ENCODE measurements at places on chromosomes 3 and 15. TPM values are rescaled to one million over a fixed set of nuclear protein-coding genes. Genes with fewer than 3 reads are reported as not detected.

Gene TM4SF18
- total RNA-seq = not detected

- DNase-seq = no peak
Observed at GRCh38 chr15:62618846-62619504, 423.6 kb upstream of the TPM1 start.

DNA sequence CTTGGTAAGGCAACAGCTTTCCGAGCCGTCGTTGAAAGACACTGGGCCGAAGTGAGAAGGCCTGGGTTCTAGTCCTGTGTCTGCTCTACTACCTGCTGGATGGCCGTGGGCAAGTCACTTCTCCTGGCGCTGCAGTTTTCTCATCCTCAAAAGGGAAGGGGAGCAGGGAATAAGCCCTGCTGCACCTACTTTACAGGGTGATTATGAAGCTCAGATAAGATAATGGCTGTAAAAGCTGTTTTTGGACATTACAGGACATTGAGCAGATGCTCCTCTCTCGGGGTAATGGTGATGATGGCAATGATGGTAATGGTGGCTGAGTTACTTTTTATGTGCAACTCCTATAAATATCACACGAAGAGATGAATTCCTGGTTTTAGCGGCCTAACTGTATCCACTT, 152.6 kb downstream of the FAM43A start:
- no peak for DNase-seq

DNA sequence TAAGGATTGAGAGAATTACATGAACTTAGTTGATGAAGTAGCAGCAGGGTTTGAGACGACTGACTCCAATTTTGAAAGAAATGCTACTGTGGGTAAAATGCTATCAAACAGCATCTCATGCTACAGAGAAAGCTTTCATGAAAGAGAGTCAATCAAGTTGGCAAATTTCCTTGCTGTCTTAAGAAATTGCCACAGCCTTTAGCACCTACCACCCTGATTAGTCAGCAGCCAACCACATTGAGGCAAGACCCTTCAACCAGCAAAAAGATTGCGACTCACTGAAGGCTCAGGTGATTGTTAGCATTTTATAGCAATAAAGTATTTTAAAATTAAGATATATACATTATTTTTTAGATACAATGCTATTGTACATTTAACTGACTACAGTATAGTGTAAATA, 80.9 kb downstream of the RAP2B start:
- peak; percentile 47 for DNase-seq

Gene FHIT
- 1.6 TPM for total RNA-seq

Gene CEMIP
- 2.9 TPM for total RNA-seq

DNA sequence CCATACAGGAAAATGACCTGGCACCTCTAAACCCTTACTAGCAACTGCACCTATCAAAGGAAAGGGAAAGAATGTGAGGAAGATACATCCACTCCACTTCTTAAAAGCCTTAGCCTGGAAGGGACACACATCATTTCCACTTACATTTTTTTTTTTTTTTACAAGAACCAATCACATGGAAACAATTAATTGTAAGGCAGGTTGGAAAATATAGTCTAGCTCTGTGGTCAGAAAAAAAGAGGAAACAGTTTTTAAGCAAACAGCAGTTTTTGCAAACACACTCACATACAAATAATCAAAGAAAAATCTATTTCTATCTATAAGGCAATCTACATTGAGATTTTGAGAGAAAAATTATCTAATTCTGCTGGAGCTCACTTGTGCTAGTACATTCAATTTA, 98.9 kb upstream of the SPRED1 start:
- no peak for DNase-seq

Gene EPHB3
- 16.8 TPM for total RNA-seq

- no peak for DNase-seq
Observed at GRCh38 chr3:29412110-29412509, 131.2 kb downstream of the RBMS3 start.

DNA sequence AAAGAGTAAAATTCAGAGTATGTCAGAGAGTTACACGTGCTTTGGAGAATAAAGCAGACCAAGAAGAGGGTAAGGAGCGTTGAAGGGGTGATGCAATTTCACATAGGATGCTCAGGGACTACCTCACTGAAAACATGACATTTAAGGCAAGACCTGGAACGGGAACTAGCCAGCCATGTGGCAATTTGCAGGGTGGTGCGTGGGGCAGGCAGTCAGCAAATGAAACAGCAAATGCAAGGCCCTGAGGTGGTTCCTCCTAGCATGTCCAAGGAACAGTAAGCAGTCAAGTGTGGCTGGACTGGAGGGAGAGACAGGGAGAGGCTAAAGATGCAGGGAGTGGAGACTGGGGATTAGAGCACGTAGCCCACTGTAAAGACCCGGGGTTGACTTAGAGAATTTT, 146.1 kb upstream of the LPP start:
- DNase-seq = no peak

Gene TMEM45A
- 6.5 TPM for total RNA-seq

DNA sequence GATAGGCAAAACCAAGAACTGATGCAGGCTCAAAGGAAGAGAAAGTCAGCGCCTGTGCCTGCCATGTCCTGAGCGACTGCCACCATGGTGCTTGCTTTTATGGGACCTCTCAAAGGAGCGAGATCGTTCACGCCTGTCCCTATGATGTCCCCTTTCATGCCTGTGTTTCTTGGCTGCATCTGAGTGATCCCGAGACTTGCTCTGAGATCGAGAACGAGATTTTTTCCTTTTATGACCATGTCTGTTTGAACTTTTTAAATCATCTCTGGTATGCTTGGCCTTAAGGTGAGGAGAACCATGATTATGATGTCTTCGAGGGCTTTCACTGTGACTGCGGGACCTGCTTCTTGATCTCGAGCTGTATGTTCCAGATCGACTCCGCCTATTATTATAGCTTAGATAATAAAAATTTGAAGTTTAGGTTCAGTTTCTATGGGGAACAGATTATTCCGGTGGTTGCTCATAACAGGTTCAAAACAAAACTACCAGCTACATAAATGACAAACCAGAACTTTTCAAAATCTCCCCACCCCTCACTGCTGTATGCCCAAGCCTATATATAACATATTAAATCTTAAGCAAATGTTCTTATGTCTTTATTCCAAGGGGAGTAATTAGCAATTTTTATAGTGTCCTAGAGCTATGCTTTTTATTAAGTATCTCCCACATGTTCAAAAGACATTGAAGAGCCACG, 11.6 kb downstream of the CCNL1 start:
- DNase-seq = no peak

- peak; percentile 48 for DNase-seq
Observed at GRCh38 chr3:82080261-82080660, 318.8 kb upstream of the GBE1 start.

DNA sequence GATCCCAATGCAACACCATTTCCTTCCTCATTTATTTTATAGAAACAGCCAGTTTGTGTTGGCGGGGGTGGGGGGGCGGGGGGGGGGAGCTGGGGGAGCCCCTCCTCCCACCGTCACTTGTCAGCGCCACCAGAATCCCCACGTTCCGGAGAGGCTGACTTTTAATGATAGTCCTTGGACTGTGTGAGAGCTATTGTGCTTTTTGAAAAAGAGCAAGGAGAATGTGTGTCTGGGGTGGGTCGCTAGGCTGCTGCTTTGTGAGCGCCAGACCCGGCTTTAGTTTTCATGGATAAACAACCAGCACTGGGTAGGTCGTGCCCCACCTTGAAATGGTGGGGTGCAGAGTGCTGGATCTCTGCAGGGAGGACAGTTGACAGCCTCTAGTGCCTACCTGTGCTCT, 135.0 kb upstream of the ONECUT1 start:
- no peak for DNase-seq

DNA sequence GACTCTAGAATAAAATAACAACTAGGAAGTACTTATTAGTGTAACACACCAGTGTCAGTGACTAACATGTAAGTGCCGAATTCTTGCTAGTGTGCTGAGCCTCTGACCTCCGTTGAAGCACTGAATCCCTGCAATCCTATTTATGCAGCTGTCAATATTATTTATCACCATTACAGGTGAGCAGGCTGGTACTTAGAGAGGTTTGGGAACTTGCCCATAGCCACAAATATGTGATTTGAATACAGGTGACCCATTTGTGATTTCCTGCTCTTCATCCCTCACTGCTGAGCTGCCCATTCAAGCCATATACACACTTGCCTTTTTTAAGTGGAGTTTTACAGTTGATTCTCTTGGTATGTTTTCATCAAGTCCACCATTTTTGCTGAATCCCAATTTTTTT, 12.2 kb downstream of the EIF4E3 start:
- peak; percentile 22 for DNase-seq

Gene CILP
- total RNA-seq = under 0.01 TPM

DNA sequence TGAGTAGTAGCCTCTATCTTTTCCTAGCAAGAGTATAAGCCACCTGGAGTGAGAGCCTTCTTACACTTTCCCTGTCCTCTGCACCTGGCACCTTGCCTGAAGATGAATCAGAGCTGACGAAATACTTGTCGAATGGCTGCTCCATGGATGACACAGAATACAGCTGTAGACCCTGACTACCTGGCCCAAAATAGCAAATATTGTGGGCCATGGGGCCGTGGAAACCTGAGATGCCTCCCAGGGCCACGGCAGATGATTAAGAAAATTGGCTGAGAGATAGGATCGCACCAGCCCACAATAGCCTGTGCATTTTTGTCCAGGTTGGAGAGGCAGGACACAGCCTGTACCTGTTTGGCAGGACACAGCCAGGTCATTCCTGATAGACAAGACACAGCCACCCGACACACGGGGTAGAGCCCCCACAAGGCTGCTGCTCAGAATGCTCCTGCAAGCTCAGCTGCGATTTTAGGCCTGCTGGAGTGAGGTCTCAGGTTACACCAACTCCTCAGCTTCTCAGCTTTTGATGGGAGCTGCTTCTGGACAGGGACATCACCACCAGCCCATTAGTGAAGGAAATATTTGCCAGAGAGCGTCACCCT, 22.9 kb upstream of the TPM1 start:
- peak; percentile 99 for DNase-seq

GRCh38 chr3:112990672-112991602, at the start of gene GTPBP8:
TSS of gene GTPBP8 (plus strand) at chr3:112990984. CDS start at chr3:112991000, 16 bp downstream.
- DNase-seq = peak; percentile 84

DNA sequence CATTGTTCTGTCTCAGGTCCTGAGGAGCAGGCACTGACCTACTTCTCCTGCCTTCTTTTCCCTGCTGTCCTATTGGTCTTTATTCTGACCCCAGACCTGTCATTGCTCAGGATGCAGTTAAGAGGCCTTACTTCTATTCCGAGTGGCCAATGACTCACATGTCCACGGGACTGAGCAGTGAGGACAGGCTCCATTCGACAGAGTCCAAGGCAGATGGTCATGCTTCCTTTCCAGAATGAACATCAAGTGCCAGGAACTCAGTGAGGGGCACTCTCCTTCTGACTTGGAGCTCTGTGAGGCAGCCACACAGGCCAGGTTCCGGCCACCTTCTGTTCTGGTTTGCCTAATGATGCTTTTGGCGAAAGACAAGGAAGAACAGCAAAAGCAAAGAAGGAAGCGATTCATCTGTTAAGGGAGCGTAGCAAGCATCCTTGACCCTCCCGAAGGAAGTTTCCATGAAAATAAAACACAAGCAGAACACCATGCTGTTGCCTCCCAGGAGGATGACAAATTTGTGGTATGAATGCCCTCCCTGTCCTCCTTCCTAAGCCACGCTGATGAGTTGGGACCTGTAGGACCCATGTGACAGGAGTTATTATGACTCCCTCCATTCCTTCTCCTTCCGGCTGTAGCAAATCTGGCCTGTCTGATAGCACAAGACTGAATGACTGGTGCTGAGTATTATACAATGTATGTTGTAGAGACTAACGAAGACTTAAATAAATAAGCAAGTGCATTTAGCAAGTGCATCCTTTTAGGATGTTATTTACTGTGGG, 14.4 kb upstream of the TPRG1 start:
- peak; percentile 39 for DNase-seq

Gene FRG2C
- not detected for total RNA-seq

- no peak for DNase-seq
Observed at GRCh38 chr15:73986055-73986775, 5.9 kb downstream of the STOML1 start.

- no peak for DNase-seq
Observed at GRCh38 chr3:125152951-125153350, 59.6 kb downstream of the SLC12A8 start.

DNA sequence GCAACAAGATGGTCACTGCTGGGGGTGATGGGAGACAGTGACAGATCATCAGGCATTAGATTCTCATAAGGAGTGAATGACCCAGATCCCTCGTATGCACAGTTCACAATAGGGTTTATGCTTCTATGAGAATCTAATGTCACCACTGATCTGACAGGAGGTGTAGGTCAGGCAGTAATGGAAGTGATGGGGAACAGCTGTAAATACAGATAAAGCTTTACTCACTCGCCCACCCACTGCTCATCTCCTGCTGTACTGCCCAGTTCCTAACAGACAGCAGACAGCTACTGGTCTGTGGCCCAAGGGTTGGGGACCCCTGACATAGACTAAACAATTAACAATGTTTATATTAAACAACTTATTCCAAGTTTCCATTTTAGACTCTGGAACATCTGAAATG, 25.4 kb downstream of the IFT80 start:
- no peak for DNase-seq

- DNase-seq = peak; percentile 34
Observed at GRCh38 chr15:28021281-28022039, 77.7 kb downstream of the OCA2 start.

DNA sequence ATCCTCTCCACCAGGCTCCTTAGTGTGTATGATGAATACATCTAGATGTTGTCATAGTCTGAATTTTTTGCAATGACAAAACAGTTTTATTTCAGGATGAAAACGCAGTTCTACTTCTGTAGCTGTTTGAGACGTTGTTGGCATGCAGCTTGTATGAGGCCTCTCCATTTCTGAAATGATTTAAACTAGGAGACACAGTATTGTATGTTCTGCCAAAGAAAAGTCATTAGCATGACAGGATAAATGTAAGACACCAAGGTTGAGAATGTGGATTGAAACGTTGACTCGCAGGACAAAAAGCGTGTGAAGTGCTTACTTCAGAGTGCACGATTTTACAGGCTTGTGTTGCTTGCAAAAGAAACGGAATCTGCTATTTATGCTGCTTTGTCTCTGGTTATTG, 35.3 kb downstream of the ABHD17C start:
- no peak for DNase-seq

Gene CSTA
- 107 TPM for total RNA-seq

Gene PARP6
- total RNA-seq = 17.6 TPM

- peak; percentile 79 for DNase-seq
Observed at GRCh38 chr3:122572940-122573412, 4.5 kb upstream of the PARP15 start.

Gene ZDHHC19
- not detected for total RNA-seq

DNA sequence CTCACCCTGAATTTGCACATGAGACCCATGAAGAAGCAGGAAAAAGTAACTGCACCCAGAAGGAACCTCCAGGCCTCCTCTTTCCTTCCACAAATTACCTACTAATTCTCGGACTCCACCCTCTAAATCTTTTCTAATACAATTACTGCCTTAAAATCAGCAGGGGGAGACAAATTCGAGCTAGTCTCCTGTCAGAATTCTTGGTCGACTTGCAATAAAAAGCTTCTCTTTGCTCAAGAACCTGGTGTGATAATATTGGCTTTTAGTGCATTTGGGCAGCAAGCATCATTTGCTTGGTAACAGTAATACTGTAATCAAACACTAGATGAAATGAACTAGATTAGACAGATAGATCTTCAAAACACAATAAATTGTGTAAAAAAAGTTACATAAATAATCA, 281.9 kb downstream of the RAP2B start:
- DNase-seq = peak; percentile 8

Gene DUOX2
- total RNA-seq = 1.1 TPM

Gene DNAJC13
- total RNA-seq = 34.2 TPM

All from bronchial epithelial cell (primary cell).